ENCODE measurements at places on chromosomes 2 and 18.

GRCh38 chr2:175726223-175726622 is 275.8 kb downstream of the LNPK start:
- no peak for DNase-seq

DNA sequence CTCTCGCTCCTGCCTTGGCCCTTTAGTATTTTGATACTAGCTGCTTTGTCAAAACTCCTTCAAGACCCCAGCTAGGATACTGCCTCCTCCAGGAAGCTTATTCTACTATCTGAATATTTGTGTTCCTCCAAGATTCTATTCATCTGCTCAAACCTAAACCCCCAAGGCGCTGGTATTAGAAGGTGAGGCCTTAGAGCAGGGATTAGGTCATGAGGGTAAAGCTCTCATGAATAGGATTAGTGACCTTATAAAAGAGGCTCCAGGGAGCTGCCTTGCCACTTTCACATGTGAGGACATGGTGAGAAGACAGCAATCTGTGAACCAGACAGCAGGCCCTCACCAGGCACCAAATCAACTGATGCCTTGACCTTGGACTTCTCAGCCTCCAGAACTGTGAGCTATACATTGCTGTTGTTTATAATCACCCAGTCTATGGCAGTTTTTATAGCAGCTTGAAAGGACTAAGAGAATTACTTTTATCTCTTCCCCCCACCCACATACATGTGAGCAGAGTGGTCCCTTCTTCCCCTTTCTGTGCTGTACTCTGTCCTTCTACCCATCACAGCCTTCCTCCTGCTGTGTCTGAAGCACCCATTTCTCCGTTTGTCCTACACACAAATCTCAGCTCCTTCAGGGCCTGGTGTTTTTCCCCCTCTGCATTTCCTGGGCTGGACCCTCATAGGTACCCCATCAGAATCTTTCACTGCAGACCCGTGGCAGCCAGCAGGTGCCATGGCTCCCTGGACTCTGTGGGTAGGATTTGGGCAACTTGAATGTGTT is 54.5 kb downstream of the HS1BP3 start:
- DNase-seq = no peak

DNA sequence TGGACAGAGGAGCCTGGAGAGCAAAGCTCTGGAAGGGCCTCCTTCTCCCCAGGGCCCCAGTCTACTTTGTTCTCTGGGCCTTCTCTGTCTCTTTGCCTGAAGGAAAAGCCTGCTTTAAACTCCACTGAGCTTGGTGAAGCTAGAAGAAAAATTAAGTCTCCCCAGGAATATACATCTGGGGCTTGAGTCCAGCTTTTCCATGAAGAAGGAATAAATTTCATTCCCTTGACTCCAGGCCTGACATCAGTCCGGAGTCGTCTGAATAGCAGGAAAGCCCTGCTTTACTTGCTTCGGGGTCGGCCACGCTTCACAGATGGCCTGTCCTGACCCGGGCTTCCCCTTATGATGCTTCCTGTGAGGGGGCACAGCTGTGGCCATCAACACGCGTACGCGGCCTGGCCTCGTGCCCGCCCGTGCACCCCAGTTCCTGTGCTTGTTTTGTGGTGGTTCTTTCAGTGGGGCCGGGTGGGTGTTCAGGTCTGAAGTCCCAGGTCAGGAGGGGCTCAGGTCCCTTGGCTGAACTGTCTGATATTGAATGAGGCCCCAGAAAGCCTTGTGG is 73.6 kb downstream of the ACOXL start:
- DNase-seq = no peak

GRCh38 chr2:66494708-66495107 is 59.8 kb downstream of the MEIS1 start:
- no peak for DNase-seq

GRCh38 chr2:216056739-216057138 is 24.9 kb downstream of the PECR start:
- DNase-seq = no peak

GRCh38 chr2:149064856-149065630 is 26.5 kb downstream of the LYPD6B start:
- DNase-seq = no peak

- no peak for DNase-seq
Observed at GRCh38 chr18:35716169-35716831, 134.8 kb downstream of the GALNT1 start.

DNA sequence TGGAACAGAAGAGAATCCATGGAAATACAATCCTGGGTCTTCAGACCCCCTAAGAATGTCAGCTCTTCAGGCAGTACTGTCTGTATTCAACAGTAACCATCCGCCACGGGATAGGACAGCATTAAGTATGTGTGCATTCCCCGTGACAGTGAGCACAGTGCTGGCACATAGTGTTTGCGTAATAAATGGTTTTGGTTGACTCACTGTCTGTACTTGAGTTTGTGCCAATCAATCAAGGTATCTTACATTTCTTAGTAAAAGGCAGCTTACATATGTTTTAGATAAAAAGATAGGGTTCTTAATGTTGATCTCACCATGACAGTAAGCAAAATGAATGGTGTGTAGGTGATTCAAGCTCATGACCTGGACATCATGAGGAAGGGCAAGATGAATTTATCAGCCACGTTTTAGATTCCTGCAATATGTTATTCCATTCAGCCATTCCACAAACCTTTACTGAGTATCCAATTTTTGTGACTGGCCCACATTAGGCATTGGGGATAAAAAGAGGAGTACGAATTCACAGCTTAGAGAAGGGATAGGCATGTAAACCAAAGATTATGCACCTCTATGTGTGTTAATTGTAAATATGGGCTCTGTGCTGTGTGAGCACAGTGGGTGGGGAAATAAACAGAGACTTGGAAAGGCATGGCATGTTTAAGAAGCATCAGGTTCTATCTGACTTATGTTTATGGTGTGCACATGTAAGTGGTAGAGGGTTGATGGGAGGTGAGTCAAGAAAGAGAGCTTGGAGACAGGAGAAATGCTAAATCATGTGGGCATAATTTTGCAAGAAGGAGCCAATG is 258.8 kb downstream of the SLC8A1 start:
- DNase-seq = no peak

DNA sequence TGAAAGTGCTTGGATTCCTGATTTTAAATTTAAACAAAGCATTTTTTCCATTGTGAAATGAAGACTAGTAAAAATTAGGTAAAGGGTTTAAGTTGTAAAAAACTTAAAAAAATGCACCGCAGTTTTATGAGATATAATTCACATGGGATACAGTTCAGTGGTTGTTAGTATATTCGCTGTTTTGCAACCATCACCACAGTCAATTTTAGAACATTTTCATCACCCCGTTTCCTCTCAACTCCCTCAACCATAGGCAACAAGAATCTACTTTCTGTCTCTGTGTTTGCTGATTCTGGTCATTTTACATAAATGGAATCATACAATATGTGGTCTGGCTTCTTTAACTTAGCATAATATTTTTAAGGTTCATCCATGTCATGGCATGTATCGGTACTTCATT is 4.0 kb downstream of the DGKD start:
- no peak for DNase-seq

DNA sequence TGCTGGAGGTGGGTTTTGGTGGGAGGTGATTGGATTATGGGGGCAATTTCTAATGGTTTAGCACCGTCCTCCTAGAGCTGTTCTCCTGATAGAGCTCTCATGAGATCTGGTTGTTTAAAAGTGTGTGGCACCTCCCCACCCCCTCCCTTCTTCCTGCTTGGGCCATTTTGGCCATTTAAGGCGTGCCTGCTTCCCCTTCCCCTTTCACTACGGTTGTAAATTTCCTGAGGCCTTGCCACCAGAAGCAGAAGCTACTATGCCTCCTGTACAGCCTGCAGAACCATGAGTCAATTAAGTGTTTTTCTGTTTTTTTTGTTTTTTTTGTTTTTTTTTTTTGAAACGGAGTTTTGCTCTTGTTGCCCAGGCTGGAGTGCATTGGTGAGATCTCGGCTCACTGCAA is 335.7 kb upstream of the HS6ST1 start:
- DNase-seq = no peak

DNA sequence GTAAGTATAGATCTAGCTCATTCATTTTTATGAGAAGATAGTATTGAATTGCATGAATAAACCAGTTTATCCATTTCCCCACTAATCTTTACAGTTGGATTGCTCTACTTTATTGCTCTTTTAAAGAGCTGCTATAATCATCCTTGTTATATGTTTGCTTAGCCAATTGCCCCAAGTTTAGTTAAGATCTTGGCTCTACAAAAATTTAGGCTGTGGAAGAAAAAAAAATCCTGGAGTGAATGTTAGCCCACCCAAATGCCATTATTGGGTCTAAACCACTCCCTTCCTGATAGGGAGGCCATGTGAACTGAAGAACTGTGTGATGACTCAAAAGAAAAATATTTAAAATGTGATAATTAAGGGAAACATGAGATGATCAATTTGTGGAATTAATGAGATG is 2.9 kb downstream of the ALS2 start:
- DNase-seq = no peak

DNA sequence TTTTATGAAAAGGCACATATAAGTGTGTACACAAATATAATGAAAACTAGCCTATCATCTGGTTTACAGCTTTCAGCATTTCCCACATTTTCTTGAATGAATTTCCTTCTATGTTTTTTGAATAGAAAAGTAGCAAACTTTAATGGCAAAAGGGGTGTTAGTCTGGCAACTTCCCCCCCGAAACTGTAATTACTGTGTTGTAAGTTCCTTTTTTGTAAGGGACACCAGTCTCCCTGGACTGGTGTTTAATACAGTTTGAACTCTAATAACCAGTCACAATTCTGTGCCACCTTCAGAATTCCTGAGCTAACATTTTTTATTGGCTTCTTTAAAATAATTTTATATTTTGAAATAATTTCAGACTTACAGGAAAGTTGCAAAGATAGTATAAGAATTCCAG is 94.2 kb downstream of the ACSL3 start:
- DNase-seq = no peak

DNA sequence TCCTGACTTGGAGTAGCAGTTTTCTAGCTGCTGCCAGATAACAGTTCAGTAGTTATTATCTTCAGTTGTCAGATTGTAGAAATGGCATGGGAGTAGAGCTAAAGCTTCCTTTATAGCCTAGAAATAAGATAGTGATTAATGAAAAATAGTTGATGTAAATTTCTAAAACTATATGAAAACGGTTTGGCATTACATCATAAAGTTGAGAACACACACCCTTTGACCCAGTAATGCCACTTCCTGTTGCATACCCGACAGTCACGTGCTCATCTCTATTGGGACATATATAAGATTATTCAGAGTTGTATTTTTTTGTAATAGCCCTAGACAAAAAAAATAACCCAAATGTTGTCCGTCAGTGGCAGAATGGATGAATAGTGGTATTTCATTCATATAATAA is 39.4 kb upstream of the ASB1 start:
- DNase-seq = no peak

DNA sequence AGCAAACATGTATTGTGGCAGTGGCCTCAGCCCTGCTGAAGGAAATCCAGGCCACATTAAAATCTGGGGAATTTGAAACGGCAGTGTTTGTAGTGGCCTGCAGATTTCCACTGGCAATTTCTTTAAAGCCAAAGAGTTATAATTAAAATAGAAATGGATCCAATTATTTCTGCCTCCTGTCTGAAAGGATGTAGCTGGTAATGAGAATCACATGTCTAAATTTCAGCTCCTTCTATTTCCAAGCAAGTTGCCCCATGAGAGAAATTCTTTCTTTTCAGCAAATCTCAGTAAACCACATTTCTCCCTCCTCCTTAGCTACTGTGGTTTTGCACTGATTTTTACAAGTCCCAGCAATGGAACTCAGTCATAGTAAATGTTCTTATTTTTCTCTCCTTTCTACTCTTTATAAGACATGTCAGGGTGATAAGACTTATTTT is 55.4 kb upstream of the ZNF396 start:
- DNase-seq = no peak

DNA sequence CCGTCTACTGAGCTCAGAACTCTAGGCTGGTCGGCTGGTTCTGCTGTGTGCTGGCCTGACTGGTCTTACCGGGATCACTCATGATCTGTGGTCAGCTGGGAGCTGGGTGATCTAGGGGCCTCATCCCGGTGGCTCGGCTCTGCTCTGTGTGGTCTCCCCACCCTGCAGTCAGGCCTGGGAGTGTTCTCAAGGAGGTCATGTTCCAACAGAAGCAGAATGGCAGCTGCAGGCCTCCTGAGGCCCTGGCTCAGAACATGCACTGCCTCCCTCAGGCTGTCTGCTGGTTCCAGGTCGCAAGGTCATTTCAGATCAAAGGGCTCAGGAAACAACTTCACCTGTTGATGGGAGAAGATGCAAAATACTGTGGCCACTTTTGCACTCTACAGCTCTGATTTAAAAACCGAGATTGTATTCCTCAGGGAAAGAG is 81.1 kb upstream of the RFX8 start:
- DNase-seq = no peak

- DNase-seq = no peak
Observed at GRCh38 chr2:46843316-46843715, 72.3 kb downstream of the MCFD2 start.

DNA sequence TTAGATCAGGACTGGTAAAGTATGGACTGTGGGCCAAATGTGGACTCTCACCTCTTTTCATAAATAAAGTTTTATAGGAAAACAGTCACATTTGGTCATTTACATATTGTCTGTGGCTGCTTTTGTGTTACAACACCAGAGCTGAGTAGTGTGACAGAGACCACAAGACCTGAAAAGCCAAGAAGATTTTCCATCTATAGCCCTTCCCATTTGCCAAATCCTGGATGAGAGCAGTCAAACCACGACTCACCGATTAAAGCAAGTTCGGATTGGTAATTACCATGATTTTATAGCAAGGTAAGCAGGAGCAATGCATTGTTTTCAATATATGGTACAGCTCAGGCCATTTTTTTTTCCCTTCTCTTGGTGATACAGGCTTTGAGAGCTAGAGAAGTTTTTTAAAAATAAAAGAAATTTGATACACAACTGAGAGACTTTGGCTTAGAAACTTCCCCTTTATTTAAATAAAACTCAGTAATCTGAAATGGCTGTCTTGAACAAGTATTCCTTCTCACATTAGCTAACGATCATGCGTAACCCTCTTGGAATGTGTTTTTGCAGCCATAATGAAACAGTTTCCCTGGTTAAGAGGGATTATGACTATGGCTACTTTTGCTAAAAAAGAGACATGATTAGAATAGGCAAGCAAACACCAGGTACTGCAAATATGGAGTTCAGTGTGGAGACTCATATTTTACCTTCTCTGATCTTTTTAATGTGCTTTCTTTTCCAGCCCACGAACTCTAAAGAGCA is 9.5 kb upstream of the MALL start:
- DNase-seq = no peak

DNA sequence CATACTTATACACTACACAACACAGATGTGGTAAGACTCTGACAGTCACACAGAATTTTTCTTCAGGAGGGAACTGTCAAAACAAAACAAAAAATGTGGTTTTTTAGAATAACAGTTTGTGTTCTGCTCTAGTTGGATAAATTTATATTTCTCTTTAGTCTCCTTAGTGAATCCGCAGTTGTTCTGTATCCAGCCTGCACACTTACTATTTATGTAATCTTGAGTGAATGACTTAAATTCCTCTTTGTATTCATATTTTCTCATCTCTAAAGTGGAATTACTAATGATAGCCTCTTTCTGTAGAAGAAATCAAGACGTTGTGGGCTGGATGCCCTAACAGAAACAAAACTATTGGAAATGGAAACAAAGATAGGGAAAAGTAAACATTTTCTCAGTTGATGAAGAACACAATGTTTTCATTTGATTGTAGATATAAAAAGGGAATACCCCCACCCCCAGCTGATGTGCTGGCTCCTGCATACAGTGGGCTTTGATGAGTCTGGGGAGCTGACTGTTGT is 375.2 kb downstream of the TRIB2 start:
- DNase-seq = no peak

All from D721Med (cell line).